Spleen (tissue), 13 donors: ENCODE measurements at places on chromosomes 1 and 21.
A peak's percentile ranks its signal among the peaks of the same experiment; 100 is the strongest.

GRCh38 chr1:19072285-19072981 lies 116.0 kb upstream of the IFFO2 start:
- no peak overlapping the region for H3K27ac ChIP-seq
- peak; percentile 61 for DNase-seq
- no peak overlapping the region for H3K4me3 ChIP-seq
- no peaks in the 10 kb centered on the region for H3K4me1 ChIP-seq
- H3K27me3 ChIP-seq, result no peaks in the 10 kb centered on the region

- DNase-seq, result peak; percentile 29
- H3K36me3 ChIP-seq, result no peaks in the 10 kb centered on the region
- H3K4me1 ChIP-seq, result no peaks in the 10 kb centered on the region
- H3K27me3 ChIP-seq, result peaks cover 12% of the 10 kb centered on the region
Measured at GRCh38 chr1:7404046-7404742, 366.9 kb upstream of the VAMP3 start.

- no peaks in the 10 kb centered on the region for H3K36me3 ChIP-seq
- H3K4me1 ChIP-seq, result peaks cover 29% of the 10 kb centered on the region
- H3K27me3 ChIP-seq, result no peaks in the 10 kb centered on the region
Measured at GRCh38 chr1:221157026-221157761, 278.0 kb downstream of the HLX start.

GRCh38 chr1:219898375-219898774 lies 30.0 kb downstream of the SLC30A10 start:
- H3K27ac ChIP-seq, result no peak overlapping the region
- no peaks in the 10 kb centered on the region for H3K27me3 ChIP-seq

- no peaks in the 10 kb centered on the region for H3K4me1 ChIP-seq
- no peak for DNase-seq
- no peaks in the 10 kb centered on the region for H3K27me3 ChIP-seq
Measured at GRCh38 chr1:116277840-116278540, 95.1 kb upstream of the ATP1A1 start.

- no peak for DNase-seq
- no peak overlapping the region for H3K4me3 ChIP-seq
- no peaks in the 10 kb centered on the region for H3K36me3 ChIP-seq
- H3K27ac ChIP-seq, result no peak overlapping the region
- no peaks in the 10 kb centered on the region for H3K4me1 ChIP-seq
- H3K27me3 ChIP-seq, result no peaks in the 10 kb centered on the region
Measured at GRCh38 chr1:162943622-162944021, 82.6 kb upstream of the CCDC190 start.

GRCh38 chr21:37412603-37413360 lies 46.2 kb downstream of the DYRK1A start:
- no peak for DNase-seq
- H3K36me3 ChIP-seq, result no peaks in the 10 kb centered on the region
- peaks cover 100% of the 10 kb centered on the region for H3K4me1 ChIP-seq
- H3K4me3 ChIP-seq, result no peak overlapping the region

- H3K27ac ChIP-seq, result peak overlapping the region; percentile 32
- no peaks in the 10 kb centered on the region for H3K36me3 ChIP-seq
- H3K4me3 ChIP-seq, result no peak overlapping the region
- H3K4me1 ChIP-seq, result peaks cover 8% of the 10 kb centered on the region
- no peak for DNase-seq
Measured at GRCh38 chr1:41714638-41715389, 203.9 kb downstream of the HIVEP3 start.

- no peaks in the 10 kb centered on the region for H3K27me3 ChIP-seq
- peaks cover 20% of the 10 kb centered on the region for H3K4me1 ChIP-seq
- no peak overlapping the region for H3K4me3 ChIP-seq
- DNase-seq, result no peak
- H3K27ac ChIP-seq, result peak overlapping the region; percentile 58
Measured at GRCh38 chr1:112268408-112268807, 127.6 kb upstream of the CTTNBP2NL start.
